ENCODE measurements at places on chromosomes 3 and 15.

DNA sequence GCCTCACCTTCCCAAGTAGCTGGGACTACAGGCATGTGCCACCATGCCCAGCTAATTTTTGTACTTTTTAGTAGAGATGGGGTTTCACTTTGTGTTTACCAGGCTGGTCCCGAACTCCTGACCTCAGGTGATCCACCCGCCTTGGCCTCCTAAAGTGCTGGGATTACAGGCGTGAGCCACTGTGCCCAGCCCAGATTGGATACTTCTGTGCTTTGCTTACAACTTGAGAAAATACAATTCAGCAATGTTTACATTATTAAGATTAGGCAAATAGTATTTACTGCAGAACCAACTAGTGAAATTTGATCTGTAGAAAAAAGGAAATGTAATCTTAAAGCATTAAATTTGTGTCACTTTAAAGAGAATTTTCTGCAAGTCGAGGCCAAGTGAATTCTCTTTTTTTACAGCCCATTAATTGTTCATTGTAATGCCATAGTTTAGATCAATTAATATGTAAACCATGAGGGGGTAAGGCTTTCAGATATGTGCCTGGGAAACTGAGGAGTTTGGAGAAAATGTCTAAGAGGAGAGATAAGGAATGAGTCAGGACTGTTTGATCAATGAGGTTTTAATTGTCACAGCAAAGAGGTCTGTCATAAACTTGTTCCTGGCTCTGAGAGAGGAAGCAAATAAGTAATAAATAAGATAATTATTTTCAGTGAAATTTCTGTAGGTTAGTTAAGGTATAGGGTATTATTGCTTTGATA lies 15.3 kb downstream of the PYDC2 start:
- H3K4me1 ChIP-seq = no peaks in the 10 kb centered on the region
- H3K4me3 ChIP-seq = no peak overlapping the region
- H3K27me3 ChIP-seq = peaks cover 24% of the 10 kb centered on the region
- DNase-seq = no peak
- no peak overlapping the region for H3K27ac ChIP-seq

GRCh38 chr3:64708456-64708855 lies 20.7 kb upstream of the ADAMTS9 start:
- H3K4me1 ChIP-seq = no peaks in the 10 kb centered on the region
- no peak overlapping the region for H3K4me3 ChIP-seq
- DNase-seq = no peak
- no peak overlapping the region for H3K27ac ChIP-seq

GRCh38 chr15:88695691-88696251 lies 57.0 kb downstream of the ISG20 start:
- peaks cover 2% of the 10 kb centered on the region for H3K36me3 ChIP-seq
- peaks cover 28% of the 10 kb centered on the region for H3K27me3 ChIP-seq
- no peak overlapping the region for H3K4me3 ChIP-seq
- H3K4me1 ChIP-seq = no peaks in the 10 kb centered on the region
- no peak overlapping the region for H3K27ac ChIP-seq

- no peaks in the 10 kb centered on the region for H3K27me3 ChIP-seq
- no peak overlapping the region for H3K4me3 ChIP-seq
- no peak overlapping the region for H3K27ac ChIP-seq
- peaks cover 24% of the 10 kb centered on the region for H3K4me1 ChIP-seq
- DNase-seq = no peak
Measured at GRCh38 chr3:129101370-129102138, 20.1 kb downstream of the RAB43 start.

- no peak for DNase-seq
- H3K27me3 ChIP-seq = no peaks in the 10 kb centered on the region
- no peaks in the 10 kb centered on the region for H3K36me3 ChIP-seq
- H3K4me1 ChIP-seq = no peaks in the 10 kb centered on the region
- no peak overlapping the region for H3K27ac ChIP-seq
Measured at GRCh38 chr3:66762916-66763693, 235.0 kb upstream of the KBTBD8 start.

DNA sequence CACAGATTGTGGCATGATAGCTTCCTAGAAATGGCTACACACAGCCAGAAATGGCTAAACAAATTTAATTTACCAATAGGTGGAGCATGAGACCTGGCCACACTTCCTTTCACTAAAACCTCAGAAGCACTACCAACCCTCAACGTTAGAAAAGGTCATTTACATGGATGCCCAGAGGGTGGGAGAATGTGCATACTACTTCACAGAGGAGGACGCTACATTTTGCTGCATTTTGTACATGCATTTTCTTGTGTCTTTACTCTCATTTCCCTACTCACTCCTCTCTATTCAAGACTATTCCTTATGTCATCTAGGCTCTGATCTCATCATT lies 40.1 kb downstream of the C2CD4B start:
- H3K27me3 ChIP-seq = no peaks in the 10 kb centered on the region
- H3K4me1 ChIP-seq = no peaks in the 10 kb centered on the region
- H3K36me3 ChIP-seq = no peaks in the 10 kb centered on the region
- no peak for DNase-seq

DNA sequence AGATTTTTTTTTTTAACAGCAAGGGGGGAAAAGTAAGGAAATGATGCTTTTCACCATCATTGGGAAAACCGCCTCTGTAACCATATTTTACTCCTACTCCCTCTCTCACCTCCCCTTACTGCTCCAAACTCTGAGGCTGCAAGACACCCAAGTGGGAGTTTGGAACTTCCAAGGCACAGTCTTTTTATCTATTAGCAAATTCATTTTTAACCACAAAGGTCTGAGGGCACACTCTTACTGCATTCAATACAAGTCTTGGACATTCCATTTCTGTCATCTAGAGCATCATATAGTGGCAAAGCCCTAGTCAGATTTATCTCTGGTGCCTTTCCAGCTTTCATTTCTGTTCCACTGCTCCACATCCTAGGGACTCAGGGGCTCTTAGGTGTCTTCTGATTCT lies 13.2 kb downstream of the FAM162A start:
- H3K27me3 ChIP-seq = no peaks in the 10 kb centered on the region
- DNase-seq = no peak
- H3K27ac ChIP-seq = no peak overlapping the region

- H3K27ac ChIP-seq = no peak overlapping the region
- peaks cover 31% of the 10 kb centered on the region for H3K4me1 ChIP-seq
- H3K27me3 ChIP-seq = no peaks in the 10 kb centered on the region
- H3K36me3 ChIP-seq = no peaks in the 10 kb centered on the region
- DNase-seq = no peak
Measured at GRCh38 chr3:30548600-30548999, 57.8 kb upstream of the TGFBR2 start.

DNA sequence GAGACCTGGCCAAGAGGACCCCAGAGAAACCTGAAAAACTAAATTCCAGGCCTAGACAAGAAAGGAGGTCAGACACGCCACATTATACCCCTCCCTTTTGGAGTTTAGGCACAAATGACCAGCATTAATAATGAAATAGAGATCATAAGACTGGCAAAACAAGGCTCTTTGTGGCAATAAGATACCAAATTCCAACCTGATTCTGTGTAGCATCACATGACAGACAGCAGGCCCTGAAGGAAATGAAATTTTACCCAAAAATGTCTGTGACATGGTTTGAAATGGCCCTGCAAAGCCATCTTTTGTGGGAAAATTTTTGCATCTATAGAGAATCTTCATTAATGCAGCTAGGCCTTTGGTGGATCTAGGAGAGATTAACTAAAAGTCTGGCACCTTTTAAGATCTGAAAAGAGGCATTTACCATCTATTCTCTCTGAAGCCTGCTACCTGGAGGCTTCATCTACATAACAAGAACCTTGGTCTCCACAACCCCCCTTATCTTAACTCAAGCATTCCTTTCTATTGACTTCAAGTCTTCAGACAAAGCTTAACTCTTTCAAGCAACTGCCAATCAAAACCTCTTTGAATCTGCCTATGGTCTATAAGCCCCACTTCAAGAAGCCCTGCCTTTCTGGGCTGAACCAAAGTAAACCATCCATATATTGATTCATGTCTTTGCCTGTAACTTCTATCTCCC lies 8.0 kb downstream of the FAM174B start:
- H3K27me3 ChIP-seq = peaks cover 18% of the 10 kb centered on the region
- peaks cover 6% of the 10 kb centered on the region for H3K36me3 ChIP-seq
- no peak for DNase-seq
- H3K4me3 ChIP-seq = no peak overlapping the region
- no peak overlapping the region for H3K27ac ChIP-seq

DNA sequence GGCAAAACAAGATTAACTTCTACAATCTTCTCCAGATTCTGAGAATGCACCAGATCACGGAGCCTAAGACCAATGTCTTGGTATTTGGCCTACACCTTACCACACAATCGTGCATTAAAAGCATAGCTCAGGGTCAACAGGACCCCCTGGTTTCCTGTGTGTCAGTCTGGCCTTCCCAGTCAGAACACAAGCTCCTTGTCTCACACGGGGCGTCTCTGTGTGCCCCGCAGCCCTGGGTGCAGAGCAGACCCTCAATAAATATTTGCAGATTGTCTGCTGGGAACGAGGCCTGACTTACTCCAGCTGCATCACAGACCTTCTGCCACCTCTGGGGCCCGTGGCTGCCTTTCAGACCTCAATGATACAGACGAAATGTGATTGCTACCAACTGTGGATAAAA lies 82.5 kb upstream of the CTNNB1 start:
- no peak overlapping the region for H3K4me3 ChIP-seq
- peaks cover 27% of the 10 kb centered on the region for H3K27me3 ChIP-seq
- H3K27ac ChIP-seq = no peak overlapping the region
- DNase-seq = no peak

GRCh38 chr3:14491396-14492190 lies 48.5 kb downstream of the GRIP2 start:
- H3K4me1 ChIP-seq = no peaks in the 10 kb centered on the region
- peaks cover 8% of the 10 kb centered on the region for H3K36me3 ChIP-seq
- H3K4me3 ChIP-seq = no peak overlapping the region
- H3K27ac ChIP-seq = no peak overlapping the region
- DNase-seq = no peak

DNA sequence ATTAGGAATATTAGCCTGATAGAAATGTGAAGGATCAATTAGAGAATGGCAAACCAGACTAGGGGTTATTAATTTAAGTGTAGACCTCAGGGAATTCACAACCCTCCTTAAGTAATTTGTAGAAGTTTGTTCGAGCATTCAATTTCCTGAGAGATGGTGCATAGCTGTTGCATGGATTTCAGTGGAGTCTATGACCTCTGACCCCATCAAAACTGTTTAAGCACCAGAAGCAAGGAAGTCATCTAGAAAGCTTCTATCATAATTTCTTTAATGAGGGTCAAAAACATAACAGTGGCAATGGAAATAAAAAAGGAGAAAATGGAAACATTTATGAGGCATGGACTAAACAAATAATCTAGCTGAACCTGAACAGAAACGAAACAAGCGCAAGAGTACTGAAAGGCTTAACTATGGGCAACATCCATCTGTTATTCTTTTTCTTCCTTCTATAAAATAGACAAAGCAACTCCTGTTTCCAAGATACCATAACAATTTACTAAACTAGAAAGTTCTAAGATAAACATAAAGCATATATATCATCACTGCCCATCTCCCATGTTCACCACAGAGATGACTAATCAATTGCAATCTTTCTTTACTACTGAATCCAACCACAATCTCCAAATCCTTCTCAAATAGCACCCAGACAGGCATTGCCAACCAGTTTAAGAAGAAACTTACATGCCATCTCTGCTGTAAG lies 151.4 kb downstream of the THRB start:
- no peaks in the 10 kb centered on the region for H3K36me3 ChIP-seq
- no peaks in the 10 kb centered on the region for H3K4me1 ChIP-seq
- H3K27me3 ChIP-seq = peaks cover 23% of the 10 kb centered on the region
- no peak overlapping the region for H3K4me3 ChIP-seq
- DNase-seq = no peak

- no peaks in the 10 kb centered on the region for H3K4me1 ChIP-seq
- H3K27ac ChIP-seq = no peak overlapping the region
- H3K4me3 ChIP-seq = no peak overlapping the region
- H3K27me3 ChIP-seq = no peaks in the 10 kb centered on the region
- DNase-seq = no peak
Measured at GRCh38 chr3:173138026-173138425, 3.0 kb downstream of the SPATA16 start.

DNA sequence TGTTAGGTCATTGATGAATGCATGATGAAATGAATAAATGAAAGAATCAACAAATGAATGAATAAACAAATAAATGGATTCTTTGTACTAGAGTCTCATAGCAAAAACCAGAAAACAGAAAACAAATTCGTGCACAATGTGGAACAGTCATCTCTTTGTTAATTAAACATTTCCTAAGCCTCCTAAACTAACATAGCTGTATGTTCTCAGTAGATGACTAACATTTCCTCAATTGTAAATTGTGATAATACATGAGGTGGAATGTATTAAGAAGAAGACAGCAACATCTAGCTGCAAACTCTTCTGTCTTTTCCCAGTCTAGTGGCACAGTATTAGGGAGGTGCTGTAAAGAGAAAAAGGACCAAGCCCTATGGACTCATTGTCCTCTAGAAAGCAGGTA lies 1021.0 kb downstream of the MCTP2 start:
- H3K27me3 ChIP-seq = no peaks in the 10 kb centered on the region
- H3K4me3 ChIP-seq = no peak overlapping the region
- no peak for DNase-seq
- H3K36me3 ChIP-seq = no peaks in the 10 kb centered on the region
- H3K4me1 ChIP-seq = no peaks in the 10 kb centered on the region

DNA sequence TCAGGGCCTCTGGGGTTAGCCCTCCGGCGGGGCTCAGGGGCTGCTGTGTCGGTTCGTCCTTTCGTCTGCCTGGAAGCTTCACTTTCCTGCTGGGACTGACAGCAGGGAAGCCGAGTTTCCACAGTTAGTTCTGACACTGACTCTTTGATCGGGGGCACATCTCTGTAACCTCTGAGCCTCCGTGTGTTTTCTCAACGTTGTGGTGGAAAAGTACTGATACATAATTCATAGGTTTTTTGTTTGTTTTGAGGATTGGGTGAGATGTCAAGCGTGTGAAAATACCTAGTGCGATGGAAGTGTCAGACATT lies 481 bp downstream of the AP4E1 start:
- H3K36me3 ChIP-seq = peaks cover 6% of the 10 kb centered on the region
- no peak for DNase-seq
- peaks cover 22% of the 10 kb centered on the region for H3K4me1 ChIP-seq
- H3K4me3 ChIP-seq = peak overlapping the region; percentile 80

DNA sequence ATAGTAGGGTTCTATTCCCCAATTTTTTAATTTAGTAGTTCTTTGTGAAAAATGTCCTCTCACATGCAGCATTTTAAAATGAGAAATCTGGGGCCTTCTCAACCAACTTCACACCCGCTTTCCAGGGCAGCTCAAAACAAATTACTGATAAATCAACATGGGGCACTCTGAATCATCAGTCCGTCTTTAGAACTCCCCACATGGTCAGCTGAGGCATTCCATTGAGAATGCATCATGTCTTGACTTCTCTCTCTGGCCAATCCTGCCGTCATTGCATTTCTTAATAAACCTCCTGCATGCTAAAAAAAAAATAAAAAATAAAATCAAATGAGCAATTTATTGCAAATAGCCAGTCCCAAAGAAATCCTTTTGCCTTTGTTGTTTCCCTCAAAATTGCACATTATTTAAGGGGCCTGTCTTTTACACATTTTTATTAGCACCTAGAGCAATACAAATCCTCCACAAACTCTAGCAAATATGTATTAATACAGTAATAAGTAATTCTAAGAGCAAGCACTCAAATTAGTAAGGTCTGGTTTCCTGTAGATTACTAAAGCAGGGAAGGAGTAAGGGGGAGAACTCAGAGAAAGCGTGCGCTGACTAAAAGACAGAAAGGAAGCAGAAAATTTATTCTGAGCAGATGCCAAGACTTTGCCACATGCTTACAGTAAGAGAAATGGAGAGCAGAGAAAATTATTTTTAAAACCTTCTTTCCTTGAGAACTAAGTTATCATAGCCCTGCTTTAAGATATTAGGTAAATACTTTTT lies 175.7 kb downstream of the TNIK start:
- H3K27me3 ChIP-seq = no peaks in the 10 kb centered on the region
- no peak for DNase-seq
- H3K27ac ChIP-seq = peak overlapping the region; percentile 24
- H3K4me3 ChIP-seq = no peak overlapping the region
- H3K4me1 ChIP-seq = no peaks in the 10 kb centered on the region
